ENCODE measurements at places on chromosomes 7 and 10.
A peak's percentile ranks its signal among the peaks of the same experiment; 100 is the strongest.

DNA sequence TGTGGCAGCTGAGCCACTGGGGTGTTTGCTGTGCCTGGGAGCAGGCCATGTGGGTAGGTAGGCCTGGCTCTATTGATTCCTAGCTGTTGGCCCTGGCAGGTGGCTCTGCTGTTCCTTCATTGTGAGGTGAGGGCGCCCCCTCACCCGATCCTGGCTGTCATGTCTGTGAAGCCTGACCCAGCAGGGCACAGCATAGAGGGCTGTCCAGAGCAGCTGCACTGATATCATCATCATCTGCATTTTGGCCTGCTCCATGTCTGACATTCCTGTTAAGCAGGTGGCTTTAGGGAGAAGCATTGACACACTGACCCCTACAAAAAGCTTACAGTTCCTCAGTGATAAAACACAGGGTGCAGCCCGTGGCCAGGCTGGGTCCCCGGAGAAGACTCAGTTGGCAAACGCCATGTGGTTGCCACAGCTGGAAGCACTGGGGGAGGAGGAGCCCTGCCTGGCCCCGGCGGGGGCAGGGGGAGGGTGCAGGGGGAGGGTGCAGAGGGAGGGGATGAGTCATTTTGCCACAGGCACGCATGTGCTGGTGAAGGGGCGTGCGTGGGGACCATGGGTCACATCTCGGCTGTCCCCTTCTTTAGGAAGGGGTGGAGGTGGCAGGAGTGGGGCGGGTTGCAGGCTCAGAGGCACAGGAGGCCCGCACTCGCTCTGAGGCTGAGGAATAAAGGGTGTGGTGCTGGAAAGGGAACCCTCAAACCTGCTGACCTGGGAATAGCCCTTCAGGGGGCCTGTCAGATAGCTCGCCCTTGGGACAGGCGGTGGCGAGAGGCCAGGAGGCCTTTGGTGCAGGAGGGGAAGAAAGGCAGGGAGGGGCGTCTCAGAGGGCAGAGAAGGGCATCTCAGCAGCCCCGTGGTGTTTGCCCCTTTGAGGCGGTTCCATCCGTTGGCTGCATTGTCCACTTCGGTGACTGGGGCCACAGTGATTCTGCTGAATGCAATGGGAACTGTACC, 31.6 kb downstream of the IKZF1 start:
- DNase-seq, result no peak

DNA sequence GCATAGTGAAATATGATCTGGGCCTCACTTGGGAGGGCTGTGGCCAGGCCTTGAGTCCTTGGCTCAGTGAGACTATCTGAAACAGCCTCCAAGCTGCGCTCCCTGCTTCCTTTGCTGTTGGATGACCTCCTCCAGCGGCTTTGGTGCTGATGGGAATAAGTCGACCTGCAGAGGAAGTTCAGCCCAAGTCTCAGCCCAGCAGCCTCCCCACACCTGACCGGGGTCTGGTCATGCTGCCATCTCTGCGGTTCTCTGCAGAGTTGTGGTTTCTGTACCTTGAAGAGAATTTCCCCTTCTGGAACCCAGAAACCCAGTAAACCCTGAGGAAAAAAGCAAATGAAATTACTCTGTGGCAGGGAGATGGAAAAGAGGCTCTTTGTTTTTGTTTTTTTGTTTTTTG, 4.6 kb upstream of the RBAK start:
- DNase-seq, result no peak

GRCh38 chr7:147429961-147430360, 1160.6 kb upstream of the C7orf33 start:
- no peak for DNase-seq

GRCh38 chr10:7119325-7120015, 291.4 kb downstream of the SFMBT2 start:
- no peak for DNase-seq

GRCh38 chr10:80468002-80468401, 13.9 kb downstream of the TSPAN14 start:
- DNase-seq, result peak; percentile 71

GRCh38 chr10:62451611-62451975, 77.4 kb downstream of the ZNF365 start:
- no peak for DNase-seq

DNA sequence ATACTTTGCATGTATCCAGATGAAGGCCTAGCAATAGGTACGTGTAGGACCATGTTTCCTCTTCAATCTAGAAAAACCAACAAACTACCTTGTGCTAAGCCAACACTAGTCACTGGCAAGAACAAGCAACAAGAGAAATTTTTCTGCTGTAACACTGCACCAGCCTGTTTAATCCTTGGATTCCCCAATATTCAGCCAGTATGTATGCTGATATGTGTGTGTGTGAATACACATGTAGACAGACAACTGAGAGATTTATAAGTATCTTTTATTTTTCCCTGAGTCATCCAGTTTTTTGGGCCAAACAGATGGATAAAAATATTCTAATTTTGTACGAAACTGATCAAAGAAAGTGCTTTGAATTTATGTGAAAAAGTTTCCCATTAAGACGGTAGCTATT, 26.2 kb downstream of the GLI3 start:
- DNase-seq, result no peak

DNA sequence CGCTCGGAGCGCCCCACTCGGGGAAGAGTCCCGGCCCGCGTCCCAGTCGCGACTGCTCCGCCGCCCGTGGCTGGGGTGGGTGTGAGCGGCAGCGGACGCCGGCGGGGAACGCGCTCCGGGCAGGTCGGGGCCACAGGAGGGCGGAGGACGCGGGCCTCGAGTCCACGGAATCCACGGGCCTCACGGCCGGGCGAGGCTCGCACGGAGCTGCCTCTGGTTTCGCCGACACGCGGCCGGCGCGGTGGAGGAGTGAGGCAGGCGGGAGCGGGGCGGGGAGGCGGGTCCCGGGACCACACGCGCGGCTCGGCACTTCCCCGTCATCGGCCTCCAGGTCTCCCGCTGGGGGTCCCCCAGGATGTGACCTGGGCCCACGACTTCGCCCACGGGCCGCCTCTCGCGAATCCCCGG, 533 bp upstream of the NKX6-2 start:
- DNase-seq, result no peak

DNA sequence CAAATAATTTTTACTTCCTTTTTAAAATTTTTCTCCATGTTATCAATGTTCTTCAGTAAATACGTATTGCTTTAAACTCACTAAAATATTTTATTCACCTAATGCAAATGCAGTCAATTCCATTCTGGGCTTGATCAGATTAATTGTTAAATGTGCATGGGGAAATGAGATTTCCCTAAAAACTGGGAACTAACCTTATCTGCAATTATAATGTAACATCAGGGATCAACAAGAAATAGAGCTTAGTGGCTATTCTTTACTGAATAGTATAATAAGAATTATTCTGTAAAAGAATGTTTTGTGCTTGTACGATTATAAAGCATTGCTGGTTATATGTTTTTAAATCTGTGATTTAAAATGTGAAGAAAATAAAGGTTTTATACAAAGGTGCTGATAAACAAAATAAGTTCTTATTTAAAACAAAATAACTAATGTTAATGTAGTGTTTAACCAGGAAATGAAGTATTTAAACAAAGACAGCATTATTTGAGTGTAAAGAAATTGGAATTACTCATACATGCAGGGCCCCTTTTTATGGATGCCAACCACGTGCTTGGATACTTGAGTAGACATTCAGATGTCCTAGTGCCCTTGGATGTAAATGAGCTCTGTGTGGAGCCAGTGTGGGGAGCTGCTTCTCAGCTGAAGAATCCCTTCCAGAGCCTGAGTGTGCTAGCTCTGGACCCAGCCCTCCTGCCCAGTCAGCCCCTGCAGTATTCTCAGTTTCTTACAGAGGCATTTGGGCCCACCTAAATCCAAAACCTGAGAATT, 84.2 kb downstream of the REEP3 start:
- DNase-seq, result peak; percentile 59

DNA sequence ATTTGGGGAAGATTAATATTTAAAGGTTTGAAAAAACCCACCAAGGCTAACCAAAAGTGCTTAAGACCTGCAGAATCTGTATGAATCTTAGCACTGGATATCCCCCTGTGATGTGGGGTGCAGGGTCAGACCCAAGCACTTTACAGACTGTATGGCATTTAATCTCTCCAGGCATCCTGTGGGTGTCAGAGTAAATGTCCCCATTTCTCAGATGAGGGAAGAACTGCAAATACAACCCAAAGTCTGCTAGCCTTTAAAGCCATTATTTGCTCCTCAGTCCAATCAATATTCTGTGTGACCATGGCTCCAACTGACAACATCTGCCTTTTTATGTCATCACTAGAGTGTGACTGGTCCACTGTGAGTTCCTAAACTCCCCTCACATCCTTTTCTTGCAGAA, 10.0 kb upstream of the MBL2 start:
- no peak for DNase-seq

Data from nucleus accumbens (tissue), 56 donors.